ENCODE measurements at places on chromosomes 1 and 21.
A peak's percentile ranks its signal among the peaks of the same experiment; 100 is the strongest.

- DNase-seq = no peak
These were observed 92.8 kb downstream of the ETS2 start for GRCh38 chr21:38898422-38899096.

GRCh38 chr1:37753473-37754321 lies 11.2 kb downstream of the EPHA10 start:
- DNase-seq = no peak

GRCh38 chr1:201573030-201573429 lies 34.1 kb downstream of the NAV1 start:
- no peak for DNase-seq

- no peak for DNase-seq
These were observed 309.2 kb downstream of the HLX start for GRCh38 chr1:221188458-221188857.

- no peak for DNase-seq
These were observed 1.7 kb downstream of the NR5A2 start for GRCh38 chr1:200029035-200029821.

DNA sequence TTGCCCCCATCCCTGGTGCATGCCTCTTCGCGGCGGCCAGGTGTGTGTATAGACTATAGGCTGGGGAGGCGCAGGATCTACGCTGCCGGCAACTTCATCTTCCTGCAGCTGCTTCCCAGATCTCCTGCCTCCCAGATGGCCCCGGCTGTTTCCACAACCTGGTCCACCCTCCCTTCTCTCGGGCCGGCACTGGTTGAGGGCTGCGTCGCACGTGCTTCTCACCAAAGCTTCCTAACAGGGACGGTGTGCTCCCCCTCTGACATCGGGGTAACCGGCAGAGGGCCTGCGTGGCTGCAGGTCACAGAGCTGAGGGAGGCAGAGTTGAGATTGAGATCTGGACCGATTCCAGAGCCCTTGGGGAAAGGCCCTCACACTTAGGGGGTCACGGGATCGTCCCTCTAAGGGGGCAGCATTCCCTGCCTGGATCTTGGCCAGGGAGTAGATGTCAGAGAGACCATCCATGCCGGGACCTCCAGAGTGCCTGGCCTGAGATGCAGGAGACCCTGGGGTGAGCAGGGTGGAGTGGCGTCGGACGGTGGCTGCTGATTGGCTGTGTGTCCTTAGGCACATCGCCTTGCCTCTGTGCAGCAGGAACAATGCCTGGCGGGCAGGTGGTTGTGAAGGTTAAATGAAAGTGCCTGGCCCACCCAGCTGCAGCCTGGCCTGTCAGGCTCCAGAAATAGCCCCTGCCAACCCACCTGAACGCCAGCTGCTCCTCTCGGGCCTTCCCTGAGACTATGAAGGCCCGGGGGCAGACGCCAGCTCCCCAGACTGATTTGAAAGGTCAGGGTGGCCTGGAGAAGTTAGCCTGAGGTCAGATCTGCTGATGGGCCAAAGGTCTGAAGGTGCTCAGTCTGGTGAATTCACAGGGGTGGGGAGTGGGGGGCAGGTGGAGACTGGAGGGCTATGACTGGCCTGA lies 6.1 kb upstream of the MASP2 start:
- no peak for DNase-seq

GRCh38 chr1:155187456-155187891 lies 13.8 kb downstream of the TRIM46 start:
- no peak for DNase-seq

- no peak for DNase-seq
These were observed 71.0 kb downstream of the ACTL8 start for GRCh38 chr1:17826165-17826488.

GRCh38 chr21:37082856-37083528 lies 9.9 kb downstream of the TTC3 start:
- DNase-seq = no peak

DNA sequence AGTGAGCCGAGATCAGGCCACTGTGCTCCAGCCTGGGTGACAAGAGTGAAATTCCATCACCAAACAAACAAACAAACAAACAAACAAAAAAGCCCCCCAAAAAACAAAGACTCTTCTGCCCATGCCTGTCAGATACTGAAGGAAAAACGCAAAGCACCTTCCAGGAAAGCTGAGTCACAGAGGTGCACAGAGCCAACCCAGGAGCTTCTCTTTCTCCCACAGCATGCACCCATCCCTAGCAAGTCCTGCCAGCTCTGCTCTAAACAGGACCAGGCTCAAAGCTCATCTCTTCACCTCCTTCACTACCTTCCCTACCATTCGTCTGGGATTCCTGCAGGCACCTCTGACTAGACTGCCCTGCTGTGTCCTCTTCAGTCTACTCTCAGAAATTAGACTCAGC lies 46.5 kb downstream of the ETS2 start:
- no peak for DNase-seq

- DNase-seq = no peak
These were observed 86.9 kb downstream of the ADAMTS1 start for GRCh38 chr21:26758083-26758880.

DNA sequence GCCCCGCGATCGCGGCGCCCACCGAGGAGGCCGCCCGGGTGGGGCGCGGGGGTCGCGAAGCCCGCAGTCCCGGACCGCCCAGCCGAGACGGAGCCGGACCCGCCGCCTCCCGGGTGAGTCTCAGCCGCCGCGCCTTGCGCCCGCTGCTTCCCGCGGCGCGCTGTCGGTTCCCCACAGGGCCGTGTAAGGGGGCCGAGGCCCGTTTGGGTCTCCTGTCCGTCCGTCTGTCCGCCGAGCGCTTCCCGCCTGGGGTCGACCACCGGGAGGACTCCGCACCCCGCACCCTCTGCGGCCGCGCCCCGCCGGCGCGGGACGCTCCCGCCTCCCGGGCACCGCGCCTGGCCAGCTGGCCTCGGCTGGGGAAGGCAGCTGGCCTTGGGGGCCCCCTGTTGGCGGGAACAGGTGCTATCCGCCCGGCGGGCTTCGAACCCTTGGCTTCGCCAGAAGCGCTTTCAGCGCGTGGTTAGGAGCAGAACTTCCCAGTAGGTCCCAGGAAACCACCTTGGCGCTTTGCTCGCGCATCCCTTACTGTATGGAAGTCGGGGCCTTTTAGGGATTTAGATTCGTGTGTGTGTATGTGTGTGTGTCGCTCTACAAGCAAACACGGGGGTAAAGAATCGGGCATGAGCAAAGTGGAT lies 414 bp downstream of the TMEM51 start:
- DNase-seq = peak; percentile 26

GRCh38 chr1:231639819-231640218 lies 13.2 kb downstream of the DISC1 start:
- no peak for DNase-seq

DNA sequence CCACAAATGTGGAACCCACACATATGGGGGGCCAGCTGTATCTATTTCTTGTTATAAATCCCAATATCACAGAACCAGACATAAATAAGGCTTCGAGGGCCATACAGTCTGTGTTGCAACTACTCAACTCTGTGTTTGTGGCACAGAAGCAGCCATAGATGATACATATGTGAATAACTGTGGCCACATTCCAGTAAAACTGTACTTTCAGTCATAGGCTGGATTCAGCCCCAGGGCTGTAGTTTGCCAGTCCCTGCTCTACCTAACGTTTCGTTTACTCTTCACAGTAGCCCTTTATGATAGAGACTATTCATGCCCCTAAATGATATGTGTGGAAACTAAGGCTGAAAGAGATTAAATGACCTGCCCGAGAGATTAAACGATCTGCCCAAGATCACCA lies 48.7 kb downstream of the FHAD1 start:
- peak; percentile 3 for DNase-seq

DNA sequence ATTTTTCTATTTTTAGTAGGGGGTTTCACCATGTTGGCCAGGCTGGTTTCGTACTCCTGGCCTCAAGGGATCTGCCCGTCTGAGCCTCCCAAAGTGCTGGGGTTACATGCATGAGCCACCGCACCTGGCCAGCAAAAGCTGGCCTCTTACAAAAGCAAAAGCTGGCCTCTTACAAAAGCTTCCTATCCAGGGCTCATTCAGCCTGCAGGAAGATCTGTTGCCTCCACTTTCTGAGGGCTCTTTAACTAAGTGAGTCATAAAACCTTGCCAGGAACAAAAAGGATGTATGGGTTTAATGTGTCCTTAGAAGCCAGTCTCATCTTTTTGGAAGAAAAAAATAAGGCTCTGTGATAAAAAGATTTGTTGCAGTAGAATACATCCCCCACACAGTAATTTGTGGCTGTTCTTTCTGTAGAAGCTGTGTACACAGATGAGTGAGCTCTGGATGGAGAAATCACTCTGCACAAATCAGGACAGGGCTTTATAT lies 15.0 kb downstream of the HTR1D start:
- DNase-seq = peak; percentile 40

DNA sequence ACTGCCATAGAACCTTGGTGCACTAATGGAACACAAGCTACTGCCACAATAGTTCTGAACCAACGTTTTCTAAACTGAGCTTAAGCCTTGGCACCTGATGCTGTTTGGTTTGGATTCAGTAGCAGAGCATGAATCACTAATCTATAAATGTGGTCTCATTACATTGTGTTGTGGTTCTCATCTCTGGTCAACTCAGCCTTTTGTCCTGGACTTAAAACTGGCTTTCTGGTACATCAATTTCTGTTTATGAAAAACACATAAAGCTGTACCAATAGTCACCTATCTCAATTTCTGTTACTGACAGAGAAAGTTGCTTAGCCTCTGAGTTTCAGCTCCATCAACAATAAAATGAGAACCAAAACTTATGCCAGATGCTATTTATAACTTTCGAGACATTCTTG lies 197.5 kb upstream of the KIAA0040 start:
- no peak for DNase-seq

GRCh38 chr1:61842036-61842435 lies 99.8 kb downstream of the PATJ start:
- DNase-seq = no peak

- no peak for DNase-seq
These were observed 4.0 kb downstream of the CFAP45 start for GRCh38 chr1:159895836-159896545.

GRCh38 chr1:64114012-64114525 lies 89.4 kb upstream of the UBE2U start:
- no peak for DNase-seq

DNA sequence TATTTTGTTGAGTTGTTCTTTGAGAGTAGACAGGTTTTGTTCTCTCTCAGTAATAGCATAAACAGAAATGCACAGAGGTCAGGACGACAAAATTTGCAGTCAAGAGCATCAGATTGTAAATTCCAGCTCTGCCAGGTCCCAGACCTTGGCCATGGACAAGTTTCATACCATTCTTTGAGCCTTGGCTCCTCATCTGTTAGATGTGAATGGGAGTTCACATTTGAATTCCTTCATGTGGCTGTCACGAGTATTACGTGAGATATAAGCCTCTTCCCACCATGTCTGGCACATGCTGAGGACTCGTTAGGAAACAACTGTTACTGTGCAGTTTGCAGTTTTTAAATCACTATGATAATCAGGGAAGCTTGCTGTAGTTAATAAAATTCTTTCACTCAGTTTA lies 93.2 kb upstream of the KCTD3 start:
- peak; percentile 55 for DNase-seq

- no peak for DNase-seq
These were observed 44.0 kb upstream of the DIPK1A start for GRCh38 chr1:93005252-93005598.

GRCh38 chr1:179921981-179922872 lies 32.4 kb upstream of the CEP350 start:
- no peak for DNase-seq

DNA sequence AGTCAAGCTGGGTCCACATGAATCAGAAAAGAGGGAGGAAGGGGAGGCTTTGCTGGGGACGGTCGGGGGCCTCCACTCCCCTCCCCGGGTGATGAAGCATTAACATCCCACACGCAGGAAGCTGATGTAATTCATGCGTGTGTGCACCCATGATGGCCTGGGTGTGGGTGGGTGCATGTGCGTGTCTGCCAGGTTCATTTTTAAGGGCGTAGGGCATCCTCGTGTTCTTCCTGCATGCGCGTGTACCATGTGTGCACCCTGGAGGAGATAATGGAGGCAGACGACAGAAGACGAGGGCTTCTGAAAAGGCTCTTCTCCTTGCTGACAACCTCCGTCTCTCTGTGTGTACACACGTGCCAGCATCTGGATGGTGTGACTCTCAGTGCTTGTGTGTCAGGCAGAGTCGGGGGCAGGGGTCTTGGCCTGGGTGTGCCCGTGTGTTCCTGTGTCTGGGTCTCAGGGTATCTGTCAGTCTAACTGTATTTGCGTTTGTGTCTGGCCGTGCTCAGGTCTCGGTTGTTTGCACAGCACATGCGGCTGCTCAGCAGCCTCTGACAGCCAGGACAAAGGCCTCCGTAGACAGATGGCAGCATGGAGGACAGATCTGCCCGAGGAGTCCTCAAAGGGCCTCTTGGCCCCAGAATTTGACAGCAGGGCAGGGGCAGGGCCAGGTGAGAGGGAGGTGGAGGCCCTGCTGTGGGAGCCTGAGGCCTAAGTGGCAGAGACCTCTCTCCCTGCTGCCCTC lies 2.4 kb downstream of the RAP1GAP start:
- DNase-seq = no peak

GRCh38 chr1:169584483-169585144 lies 1.7 kb downstream of the F5 start:
- no peak for DNase-seq
